ENCODE measurements at places on chromosomes 6 and 20. TPM values are rescaled to one million over a fixed set of nuclear protein-coding genes. Genes with fewer than 3 reads are reported as not detected.

Gene GNRH2
- total RNA-seq: 0.78 TPM

Gene TPBG
- total RNA-seq: 5.5 TPM

Gene TMEM239
- total RNA-seq: not detected

- H3K4me1 ChIP-seq: peaks cover 7% of the 10 kb centered on the region
- no peak overlapping the region for H3K4me3 ChIP-seq
- no peaks in the 10 kb centered on the region for H3K27me3 ChIP-seq
- no peaks in the 10 kb centered on the region for H3K36me3 ChIP-seq
- DNase-seq: no peak
- no peak overlapping the region for H3K27ac ChIP-seq
These were observed 4.2 kb downstream of the CDYL start for GRCh38 chr6:4780360-4780812.

- H3K27ac ChIP-seq: no peak overlapping the region
- H3K4me3 ChIP-seq: no peak overlapping the region
- no peaks in the 10 kb centered on the region for H3K27me3 ChIP-seq
- no peak for DNase-seq
- H3K4me1 ChIP-seq: no peaks in the 10 kb centered on the region
These were observed 15.1 kb upstream of the MYT1 start for GRCh38 chr20:64149141-64149540.

- DNase-seq: no peak
- no peaks in the 10 kb centered on the region for H3K4me1 ChIP-seq
These were observed 157.6 kb downstream of the MCHR2 start for GRCh38 chr6:99836471-99836870.

- H3K27me3 ChIP-seq: no peaks in the 10 kb centered on the region
- H3K36me3 ChIP-seq: no peaks in the 10 kb centered on the region
- peak overlapping the region; percentile 88 for H3K4me3 ChIP-seq
These were observed 5.3 kb upstream of the ZNF184 start for GRCh38 chr6:27478141-27478705.

DNA sequence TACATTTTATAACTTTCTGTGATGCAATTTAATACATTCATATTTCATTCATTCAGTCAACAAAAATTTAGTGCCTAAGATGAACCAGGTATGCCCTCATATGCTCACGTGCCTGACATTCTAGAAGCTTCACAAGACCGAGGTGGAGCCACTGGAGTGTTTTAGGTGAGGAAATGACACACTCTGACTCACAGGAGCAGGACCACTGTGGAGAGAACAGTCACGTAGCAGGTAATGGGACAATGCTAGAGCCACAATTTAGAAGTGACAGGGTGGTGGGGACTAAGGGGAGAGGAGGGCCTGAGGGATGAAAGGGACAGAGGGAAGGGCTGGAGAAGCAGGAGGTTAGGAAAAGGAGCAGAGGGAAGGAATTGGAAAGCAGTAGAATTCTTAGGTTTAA, 17.6 kb upstream of the HLA-A start:
- no peaks in the 10 kb centered on the region for H3K36me3 ChIP-seq
- DNase-seq: no peak
- no peak overlapping the region for H3K4me3 ChIP-seq

- H3K4me3 ChIP-seq: peak within 1 kb of the TSS; percentile 90
- peaks cover 23% of the 10 kb centered on the region for H3K4me1 ChIP-seq
- no peaks in the 10 kb centered on the region for H3K27me3 ChIP-seq
- no peaks in the 10 kb centered on the region for H3K36me3 ChIP-seq
These were observed at the start of gene PSMF1 for GRCh38 chr20:1118336-1119127. Gene PSMF1 (plus strand): TSS chr20:1118602. CDS start chr20:1118774, 172 bp downstream.

All from ovary (tissue), 10 donors.